ENCODE measurements at places on chromosomes 2 and 18.

- no peak for DNase-seq
Observed at GRCh38 chr18:74402806-74403433, 54.2 kb downstream of the DIPK1C start.

DNA sequence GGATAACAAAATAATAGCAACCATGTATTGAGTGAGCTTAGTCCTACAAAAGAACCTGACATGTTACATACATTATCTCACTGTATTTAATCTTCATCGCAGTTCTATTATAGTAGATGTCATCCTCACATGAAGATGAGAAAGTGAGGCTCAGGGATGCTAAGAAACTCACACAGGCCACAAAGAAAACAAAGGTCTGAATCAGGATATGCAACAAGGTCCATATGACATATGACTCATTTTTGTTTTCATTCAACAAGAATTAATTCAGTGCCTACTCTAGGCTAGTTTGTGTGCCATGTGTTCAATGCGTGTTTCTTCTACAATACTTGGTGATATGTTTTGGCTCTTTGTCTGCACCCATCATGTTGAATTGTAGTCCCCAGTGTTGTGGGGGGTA is 219.7 kb upstream of the EPHA4 start:
- no peak for DNase-seq

DNA sequence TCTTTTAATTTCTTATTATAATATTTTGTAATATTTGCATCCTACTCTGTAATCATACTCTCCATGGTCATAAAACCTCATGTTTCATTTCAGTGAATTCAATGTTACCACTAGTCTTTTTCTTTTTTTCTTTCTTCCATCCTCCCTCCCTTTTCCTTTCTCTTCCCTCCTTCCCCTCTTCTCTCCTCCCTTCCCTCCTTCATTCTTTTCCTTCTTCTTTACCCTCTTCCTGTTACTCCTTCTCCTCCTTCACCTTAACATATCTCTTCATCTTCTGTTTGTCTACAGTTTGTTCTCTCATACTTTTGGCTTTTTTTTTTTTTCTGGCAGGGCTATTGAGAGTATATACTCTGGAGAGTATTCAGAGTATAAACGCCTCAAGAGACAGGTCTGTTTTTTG is 491.6 kb upstream of the ID2 start:
- no peak for DNase-seq

GRCh38 chr2:65231892-65232477 is 4.4 kb downstream of the ACTR2 start:
- DNase-seq, result no peak

GRCh38 chr18:58049000-58049688 is 5.1 kb downstream of the NEDD4L start:
- no peak for DNase-seq

DNA sequence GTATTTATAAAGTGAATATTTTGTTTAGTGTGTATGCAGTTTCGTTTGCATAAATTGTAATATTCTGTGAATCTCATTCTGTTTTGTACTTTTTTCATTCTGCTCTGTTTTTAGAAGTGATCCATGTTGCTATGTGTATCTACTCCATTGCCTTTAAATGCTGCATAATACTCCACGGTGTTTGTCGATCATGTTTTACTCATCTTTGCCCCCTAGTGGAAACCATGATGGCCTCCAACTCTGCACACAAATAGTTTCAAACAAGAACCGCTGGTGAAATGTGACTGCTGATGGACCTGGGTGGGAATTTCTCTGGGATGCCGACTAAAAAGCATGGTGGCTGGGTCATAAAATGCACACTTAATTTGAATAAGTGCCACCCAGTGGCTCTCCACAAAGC is 32.0 kb upstream of the SKOR2 start:
- DNase-seq, result no peak

DNA sequence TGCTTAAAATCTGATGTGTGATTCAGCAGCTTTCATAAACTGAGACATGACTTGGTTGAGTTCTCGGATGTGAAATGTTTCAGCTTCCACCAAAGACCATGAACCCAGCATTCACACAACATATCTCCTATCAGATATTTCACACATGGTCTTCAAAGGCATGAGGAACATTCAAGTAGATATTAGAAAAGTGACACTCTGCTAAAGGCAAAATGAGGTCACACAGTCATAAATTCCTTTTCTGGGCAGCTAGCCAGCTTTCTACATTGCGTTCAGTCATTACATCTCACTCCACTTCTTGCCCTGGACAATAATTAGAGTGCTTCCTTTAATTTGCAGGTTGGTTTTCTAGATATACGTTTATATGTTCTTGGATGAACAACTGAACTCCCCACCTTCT is 96.7 kb downstream of the GAREM1 start:
- DNase-seq, result no peak

DNA sequence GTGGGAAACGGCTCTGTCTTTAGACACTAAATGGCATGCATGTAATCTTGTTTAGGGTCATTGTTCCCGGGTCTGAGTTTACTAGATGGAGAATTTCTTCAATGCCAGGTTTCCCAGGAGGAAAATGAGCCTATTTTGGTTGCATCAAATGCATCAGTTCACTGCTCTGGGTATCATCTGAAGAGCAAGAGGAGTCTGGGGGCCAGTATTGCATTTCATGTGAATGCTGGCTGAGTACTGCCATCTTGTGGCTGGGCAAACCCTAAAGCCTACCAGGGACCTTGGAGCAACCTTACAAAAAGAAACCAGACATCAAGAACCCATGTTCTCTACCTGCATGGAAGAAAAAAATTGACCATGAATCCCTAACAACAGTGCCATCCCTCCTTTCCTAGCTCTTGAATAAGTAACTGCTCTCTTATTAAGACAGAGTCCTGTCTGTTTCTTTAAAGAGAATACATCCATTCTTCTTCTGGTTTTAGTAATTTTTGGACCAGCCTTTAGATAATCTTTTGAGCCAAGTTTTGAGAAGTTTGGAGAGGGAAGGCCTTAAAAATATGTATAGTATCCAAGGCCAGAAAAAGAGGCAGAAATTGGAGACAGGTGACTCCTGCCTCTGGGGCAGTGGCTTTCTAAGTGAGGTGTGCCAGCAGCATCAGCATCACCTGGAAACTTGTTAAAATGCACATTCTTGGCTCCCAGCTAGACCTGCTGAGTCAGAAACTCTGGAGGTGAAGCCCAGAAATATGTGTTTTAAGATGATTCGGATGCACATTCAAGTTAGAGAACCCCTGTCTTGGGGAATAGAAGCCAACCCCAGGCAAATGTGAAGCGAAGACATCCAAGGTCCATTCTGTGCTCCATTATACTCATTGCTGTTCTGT is 261.0 kb upstream of the CXCR4 start:
- DNase-seq, result peak; percentile 83

DNA sequence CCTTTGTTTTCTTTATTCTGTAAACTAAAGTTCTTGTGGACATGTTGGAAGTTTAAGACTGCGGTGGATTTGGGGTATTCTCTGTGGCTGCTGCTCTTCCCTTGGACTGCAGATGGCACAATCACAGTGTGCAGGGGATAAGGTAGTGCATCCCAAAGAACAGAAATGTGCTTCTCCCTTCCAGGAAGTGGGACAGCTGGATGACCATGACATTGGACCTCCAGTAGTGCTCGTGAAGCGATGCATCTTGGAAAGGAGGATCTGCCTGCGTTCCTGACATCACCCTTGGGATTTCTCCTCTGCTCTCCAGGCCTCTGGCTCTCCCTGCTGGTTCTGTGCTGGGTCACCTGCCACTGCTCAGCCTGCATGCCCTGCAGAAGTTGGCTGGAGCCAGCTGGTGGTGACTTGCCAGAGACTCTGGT is 109.9 kb downstream of the SLC4A3 start:
- DNase-seq, result no peak

GRCh38 chr18:468955-469790 is 31.3 kb downstream of the COLEC12 start:
- no peak for DNase-seq

DNA sequence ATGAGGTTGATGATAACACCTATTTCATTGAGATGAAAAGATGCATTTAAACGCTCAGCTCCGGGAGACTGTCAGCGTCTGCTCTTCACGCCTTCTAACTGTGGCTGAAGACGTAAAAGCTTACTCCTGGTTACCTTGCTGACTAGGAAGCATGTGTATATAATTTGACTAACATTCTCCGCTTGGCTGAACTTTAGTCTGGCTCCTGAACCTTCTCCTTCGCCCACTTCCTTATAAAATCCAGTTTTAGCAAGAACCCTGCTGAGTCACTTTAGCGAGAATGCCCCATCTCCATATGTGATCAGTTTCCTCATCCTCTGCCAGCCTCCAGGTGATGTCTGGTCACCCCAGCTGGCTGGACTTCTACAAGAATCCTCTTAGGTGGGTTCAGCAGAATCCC is 12.7 kb upstream of the CREG2 start:
- DNase-seq, result no peak

GRCh38 chr2:217667035-217667434 is 335.8 kb downstream of the TNS1 start:
- DNase-seq, result no peak

DNA sequence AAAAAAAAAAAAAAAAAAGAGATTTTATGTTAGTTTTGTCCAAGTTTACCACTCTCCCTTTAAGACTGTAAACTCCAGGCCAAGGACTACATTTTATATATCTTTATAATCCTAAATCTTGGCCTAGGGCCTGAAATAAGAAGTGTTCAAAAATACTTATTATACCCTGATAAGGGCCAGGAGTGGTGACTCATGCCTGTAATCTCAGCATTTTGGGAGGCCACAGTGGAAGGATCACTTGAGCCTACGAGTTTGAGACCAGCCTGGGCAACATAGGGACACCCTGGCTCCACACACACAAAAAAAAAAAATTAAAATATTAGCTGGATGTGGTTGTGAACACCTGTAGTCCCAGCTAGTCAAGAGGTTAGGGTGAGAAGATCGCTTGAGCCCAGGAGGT is 12.7 kb downstream of the TRIP12 start:
- no peak for DNase-seq

DNA sequence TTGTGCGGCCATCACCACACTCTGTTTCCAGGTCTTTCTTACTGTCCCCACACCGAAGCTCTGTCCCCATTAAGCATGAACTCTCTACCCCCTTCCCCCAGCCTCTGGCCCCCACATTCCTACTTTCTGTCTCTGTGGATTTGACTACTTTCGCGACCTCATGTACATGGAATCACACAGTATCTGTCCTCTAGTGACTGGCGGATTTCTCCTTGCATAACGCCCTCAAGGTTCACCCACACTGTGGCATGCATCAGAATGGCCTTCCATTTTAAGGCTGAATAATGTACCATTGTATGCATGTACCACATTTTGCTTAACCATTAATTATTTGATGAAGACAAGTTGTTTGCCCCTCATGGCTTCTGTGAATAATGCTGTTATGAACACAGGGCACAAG is 467.6 kb upstream of the HS6ST1 start:
- no peak for DNase-seq

DNA sequence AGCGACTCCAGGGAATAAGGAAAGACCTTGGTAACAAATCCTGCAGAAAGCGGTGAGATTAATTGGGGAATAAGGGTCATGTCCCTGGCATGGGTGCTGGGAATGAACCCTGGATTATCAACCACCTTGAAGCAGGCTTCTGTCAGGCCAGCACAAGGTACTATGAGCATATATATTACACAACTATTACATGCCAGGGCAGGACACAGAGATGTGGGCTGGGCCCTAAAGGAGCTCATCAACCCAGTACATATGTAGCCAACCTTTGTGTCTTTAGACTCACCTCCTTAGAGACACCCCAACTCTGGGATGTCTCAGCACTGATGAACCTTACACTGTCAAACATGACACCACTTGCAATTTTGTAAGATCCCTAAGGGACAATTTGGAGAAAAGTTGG is 3.4 kb downstream of the SFXN5 start:
- no peak for DNase-seq

DNA sequence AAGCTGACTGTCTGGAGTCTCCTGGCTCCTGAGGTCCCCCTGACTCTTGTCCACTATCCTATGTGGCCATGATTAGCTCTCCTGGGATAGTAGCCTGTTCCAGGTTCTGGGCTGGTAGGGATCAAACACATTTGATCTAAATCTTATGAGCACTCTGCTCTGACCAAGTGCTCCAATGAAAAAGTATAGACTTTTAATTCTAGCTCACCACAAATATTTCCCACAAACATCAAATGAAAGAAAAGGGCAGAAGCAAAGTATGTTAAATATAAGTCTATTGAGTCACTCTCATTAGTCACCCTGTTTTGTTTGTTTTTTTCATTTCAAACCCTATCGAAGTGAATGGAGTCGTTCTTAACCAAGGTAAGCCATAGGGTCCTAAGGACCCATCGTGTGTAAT is 39.7 kb upstream of the NEDD4L start:
- DNase-seq, result no peak

- no peak for DNase-seq
Observed at GRCh38 chr2:158113741-158114295, 12.1 kb downstream of the UPP2 start.

- DNase-seq, result no peak
Observed at GRCh38 chr2:233022561-233022960, 9.5 kb upstream of the NGEF start.

DNA sequence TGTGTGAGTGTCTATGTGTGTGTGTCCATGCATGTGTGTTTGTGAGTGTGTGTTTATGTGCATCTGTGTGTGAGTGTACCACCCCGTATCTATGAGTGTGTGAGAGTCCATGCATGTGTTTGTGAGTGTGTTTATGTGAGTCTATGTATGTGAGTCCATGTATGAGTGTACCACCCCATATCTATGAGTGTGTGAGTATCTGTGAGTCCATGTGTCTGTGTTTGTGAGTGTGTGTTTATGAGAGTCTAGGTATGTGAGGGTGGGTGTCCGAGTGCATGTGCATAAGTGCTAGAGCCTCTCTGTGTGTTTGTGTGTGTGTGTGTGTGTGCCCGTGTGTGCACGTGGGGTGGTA is 86.0 kb upstream of the ATG16L1 start:
- DNase-seq, result no peak

DNA sequence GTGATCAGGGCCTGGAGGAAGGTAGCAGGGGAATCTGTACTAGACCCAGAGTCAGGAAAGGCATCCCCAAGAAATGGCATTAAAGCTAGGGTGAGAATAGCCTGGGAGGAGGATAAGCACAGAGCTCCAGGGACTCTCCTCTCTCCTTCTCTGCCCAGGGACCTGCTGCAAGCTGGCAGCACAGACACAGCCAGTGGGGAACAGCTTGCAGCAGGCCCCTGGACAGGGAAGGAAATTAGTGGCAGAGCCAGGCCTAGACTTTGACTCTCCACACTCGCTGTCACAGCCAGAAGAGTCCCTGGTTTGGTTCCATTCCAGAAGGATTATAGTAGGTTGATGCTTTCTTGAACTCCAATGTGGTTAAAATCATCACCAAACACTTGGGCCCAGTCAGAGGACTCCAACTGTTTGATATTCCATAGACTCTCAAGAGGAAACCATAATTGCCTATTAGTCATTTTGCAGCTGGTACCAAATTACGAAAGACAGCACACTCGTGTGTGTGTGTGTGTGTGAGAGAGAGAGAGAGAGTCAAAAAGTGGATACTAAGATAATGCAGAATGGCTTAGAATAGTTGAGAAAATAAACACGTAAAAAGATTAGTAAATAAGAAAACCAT is 95.5 kb upstream of the ATP8B1 start:
- DNase-seq, result no peak

Data from CD8-positive, alpha-beta memory T cell (primary cell).